ENCODE measurements at places on chromosomes 11 and 22.

GRCh38 chr11:103601225-103601846, 435.1 kb upstream of the DDI1 start:
- no peak for DNase-seq

DNA sequence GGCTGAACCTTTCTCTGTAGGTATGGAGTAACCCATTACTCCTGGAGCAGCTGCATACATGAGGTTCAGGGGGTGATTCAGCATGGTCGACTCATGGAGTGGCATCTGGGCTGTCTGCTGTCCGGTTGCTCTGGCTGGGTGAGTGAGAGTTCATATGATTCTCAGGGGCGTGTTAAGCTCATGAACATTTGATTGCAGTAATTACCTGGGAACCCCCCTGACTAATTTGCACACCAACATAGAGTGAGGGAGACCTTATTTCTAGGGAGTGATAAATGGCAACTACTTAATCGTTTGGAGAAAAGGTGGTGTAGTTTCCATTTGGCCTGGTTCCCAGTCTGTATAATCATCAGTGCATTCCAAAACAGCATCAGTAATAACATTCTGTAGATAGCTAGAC, 661.9 kb downstream of the ETS1 start:
- no peak for DNase-seq

- DNase-seq, result peak; percentile 61
These were observed at the start of gene YPEL4 for GRCh38 chr11:57649826-57650738. YPEL4 (minus strand) TSS chr11:57649912; CDS start chr11:57647107, 2,805 bp downstream.

DNA sequence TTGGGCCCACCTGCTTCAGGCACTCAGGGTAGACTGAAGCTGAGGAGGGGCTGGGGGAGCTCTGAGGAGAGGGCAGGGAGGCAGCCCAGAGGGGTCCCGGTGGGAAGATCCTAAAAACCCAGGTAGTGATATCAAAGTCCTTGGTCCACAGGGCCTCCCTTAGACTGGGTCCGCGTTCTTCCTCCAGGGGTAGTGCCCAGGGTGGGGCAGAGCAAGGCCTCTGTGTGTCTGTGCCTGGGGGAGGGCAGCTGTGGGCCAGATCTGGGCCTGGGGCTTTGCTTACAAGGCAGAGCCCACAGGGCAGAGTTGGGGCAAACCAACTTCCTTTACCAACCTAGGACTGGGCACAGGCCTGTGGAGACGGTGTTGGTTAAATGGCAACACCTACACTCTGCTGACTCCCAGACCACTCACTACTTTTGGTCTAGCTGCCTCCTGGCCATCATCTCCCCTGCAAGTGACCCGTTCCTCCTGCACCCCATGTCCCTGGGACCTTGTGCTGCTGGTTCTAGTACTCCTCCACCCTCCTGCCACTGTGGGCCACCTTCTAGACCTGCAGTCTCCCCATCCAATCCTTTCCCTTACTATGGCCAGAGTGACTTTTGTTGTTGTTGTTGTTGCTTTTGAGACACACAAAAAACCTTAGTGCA, 15.8 kb downstream of the ATG16L2 start:
- no peak for DNase-seq

DNA sequence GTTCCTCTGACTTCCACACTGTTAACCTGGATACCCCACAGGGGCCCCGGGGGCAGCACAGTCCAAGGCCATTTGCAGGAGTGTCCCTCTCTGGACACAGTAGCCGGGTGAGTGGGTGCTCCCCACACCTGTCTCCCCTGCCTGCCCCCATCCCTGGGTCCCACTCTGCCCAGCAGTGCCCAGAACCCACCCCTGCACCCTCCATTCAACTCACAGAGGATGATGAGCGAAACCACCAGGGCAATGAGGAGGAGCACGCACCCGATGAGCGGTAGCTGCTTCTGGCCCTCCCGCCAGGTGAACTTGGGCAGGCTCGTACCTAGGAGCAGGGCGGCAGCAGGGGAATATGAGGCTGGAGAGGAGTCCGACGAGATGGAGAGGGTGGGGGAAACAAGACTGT, 12.2 kb downstream of the TMPRSS13 start:
- no peak for DNase-seq

- DNase-seq, result no peak
These were observed 6.2 kb downstream of the EIF3L start for GRCh38 chr22:37855462-37855861.

GRCh38 chr22:20401376-20402014, 7.5 kb downstream of the ZNF74 start:
- DNase-seq, result no peak

- no peak for DNase-seq
These were observed 98.8 kb downstream of the MED15 start for GRCh38 chr22:20606041-20606783.

GRCh38 chr11:12238420-12238819, 128.0 kb downstream of the MICAL2 start:
- DNase-seq, result no peak

- no peak for DNase-seq
These were observed 6.0 kb upstream of the LIF start for GRCh38 chr22:30252411-30253204.

GRCh38 chr22:26817926-26818325, 160.5 kb downstream of the MIAT start:
- no peak for DNase-seq

DNA sequence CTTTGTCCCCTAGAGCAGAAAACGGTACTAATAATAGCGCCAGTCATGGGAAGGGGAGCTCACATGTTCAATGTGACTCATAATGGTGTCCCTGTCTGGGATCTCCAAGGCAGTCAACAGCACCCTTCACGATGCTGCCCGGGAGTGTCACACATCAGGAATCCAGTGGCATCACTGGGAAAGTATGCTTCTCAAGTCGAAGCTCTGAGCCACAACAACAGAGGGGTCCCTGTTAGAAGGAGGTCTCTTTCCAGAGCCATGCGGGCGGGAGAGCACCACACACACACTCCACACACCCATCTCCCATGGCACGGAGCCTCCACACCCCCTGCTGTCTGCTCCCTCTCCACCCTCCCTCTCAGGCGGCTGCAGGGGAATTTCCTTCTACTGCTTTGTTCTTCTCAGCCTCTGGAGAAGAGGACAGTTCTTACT, 119.7 kb downstream of the ETS1 start:
- DNase-seq, result peak; percentile 49

- DNase-seq, result no peak
These were observed 222.9 kb downstream of the NAV2 start for GRCh38 chr11:19935507-19935906.

DNA sequence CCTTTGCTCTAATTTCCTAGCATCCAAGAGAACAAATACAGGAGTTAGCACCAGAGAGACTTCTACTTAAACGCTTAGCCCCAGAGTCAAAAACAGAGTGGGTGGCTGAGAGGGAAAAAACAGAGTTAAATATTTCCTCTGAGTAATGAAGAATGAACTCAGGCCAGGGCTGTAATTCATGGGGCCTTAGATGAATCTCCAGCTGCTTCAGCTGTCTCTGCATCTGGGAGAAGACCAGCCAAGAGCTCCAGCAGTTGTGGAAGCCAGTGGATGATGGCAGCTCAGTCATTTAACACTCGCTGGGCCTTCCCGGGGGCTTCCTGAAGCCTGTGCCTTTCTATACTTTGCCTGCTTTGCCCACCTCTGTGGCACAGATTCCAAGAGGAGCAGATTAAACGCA, 5.7 kb upstream of the ADAMTS15 start:
- no peak for DNase-seq

DNA sequence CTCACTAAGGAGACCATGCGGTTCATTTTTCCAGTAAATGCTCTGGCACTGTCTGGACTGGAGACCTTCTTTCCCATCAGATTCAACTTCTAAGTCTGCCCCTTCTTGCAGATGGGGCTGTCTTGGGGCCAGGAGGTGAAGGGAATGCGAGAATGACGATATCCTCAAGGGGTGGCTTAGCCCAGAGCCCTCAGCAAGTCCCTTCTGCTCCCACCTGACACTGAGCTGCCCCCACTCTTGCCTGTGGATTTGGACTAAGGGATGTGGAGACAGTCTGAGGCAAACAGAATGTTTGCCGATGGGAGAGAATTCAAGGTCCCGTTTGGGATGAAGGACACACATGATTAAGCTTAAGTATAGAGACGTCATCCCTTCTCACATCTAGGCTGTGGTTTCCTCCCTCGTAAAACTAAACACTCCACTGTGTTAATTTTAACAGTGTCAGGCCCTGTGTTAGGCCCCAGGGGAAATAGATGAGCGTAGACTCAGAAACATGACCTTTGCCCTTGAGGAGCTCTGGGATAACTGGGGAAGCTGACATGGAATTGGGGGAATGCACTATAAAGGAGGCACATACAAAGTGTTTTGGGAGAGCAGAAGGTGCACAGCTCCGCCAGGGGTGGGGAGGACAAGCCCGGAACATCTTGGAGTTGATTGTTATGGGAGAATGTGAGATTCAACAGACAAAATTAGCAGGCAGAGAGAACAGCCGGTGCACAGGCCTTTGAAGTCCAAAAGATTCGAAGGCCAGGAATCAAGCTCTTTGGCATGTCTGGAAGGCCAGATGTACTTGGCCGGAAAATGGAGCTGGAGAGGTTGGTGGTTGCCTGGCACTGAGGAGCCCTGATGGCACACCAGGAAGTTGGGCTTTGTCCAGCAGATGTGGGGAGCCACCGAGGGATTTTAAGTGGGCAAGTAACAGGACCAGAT, 71.6 kb downstream of the ST3GAL4 start:
- DNase-seq, result no peak

DNA sequence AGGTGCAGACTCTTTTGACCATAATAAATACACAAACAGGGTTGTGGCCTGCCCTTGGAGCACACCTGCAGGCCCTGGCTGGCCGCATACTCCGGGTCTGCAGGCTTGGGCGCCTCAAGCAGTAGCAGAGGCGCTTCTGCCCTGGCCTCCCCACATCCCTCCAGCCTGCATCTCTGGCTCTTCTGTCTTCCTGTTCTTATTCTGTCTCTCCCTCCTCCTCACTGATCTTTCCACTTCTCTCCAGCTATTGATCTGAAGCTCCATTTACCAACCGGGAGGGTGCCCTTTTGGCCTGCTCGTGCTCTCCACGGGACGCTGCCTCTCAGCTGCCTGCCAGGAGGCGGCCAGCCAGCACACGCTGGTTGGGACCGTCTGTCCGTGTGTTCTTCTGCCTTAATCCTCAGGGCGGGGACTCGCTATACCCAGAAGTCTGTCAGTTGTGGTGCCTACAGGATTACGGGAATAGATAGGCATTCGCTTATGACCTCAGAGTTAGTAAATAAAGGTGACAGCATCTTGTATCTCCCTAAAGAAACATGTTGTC, 5.2 kb downstream of the UPB1 start:
- no peak for DNase-seq

DNA sequence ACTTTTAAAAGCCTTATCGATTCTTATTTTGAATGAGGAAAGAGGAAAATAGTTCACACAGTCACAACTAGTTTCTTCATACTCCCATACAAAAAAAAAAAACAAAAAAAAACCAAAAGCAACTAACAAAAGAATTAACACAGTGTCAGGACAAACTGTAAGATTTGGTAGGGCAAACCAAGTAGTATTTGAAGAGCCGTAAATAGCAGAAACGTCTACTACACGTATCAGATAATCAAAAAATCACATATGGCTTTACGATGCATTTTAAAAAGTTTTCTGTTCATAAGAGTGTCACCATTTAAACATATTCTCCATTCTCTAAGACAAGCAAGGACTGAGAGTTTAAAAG, 2.3 kb downstream of the PICALM start:
- no peak for DNase-seq

GRCh38 chr11:77124488-77124887, 3.6 kb upstream of the MYO7A start:
- DNase-seq, result no peak

- no peak for DNase-seq
These were observed 53.7 kb upstream of the MTMR2 start for GRCh38 chr11:95977534-95978174.

- DNase-seq, result no peak
These were observed 22.7 kb upstream of the MTNR1B start for GRCh38 chr11:92946707-92947106.

DNA sequence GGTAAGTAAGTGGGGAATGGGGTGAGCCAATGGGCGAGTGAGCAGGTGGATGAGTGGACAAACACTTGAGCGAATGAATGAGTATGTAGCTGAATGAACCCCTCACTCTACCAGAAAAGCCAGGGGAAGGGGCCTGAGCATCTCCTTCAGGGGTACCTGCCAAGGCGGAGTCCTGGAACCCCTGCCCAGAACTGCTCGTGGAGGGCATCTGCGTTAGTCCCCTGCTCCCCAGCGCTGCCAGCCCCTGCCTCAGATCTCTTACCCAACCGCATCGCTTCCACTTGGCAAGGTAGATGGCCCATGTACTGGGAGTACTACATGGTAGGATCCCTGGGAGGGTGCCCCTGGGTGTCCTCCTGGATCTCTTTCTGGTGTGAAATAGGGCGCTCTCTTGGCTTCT, 7.4 kb upstream of the ANO1 start:
- no peak for DNase-seq

- no peak for DNase-seq
These were observed 137.1 kb downstream of the CSNK2A3 start for GRCh38 chr11:11215944-11216343.

- no peak for DNase-seq
These were observed 144.3 kb downstream of the TRPC6 start for GRCh38 chr11:101439488-101439887.

GRCh38 chr11:24286238-24286637, 210.6 kb upstream of the LUZP2 start:
- no peak for DNase-seq

DNA sequence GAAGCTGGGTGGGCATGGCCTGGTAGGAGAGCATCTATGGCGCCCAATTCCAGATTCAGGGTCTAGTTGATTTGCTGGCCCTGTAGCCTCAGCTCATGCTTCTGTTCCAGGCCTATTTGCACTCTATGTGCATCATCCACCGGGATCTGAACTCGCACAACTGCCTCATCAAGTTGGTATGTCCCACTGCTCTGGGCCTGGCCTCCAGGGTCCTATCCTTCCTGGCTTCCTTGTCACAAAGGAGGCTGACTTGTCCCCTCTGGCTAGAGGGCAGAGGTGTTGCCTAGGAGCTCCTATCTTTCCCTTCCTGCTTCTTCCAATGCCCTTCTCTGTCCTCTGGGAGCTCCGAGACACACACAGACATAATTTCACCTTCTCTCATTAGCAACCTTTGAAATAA, 21.3 kb downstream of the PIK3IP1 start:
- no peak for DNase-seq

DNA sequence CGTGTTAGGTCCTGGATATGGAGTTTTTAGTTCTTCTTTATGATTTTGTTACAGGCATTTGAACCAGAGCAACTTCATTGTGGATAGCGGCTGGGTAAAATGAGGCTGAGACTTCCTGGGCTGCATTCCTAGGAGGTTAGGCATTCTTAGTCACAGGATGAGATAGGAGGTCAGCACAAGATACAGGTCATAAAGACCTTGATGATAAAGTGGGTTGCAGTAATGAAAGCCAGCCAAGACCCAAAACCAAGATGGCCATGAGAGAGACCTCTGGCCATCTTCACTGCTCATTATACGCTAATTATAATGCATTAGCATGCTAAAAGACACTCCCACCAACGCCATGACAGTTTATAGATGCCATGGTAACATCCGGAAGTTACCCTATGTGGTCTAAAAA, 23.4 kb upstream of the CLMP start:
- no peak for DNase-seq

- no peak for DNase-seq
These were observed 3.9 kb upstream of the NUP50 start for GRCh38 chr22:45159652-45160462.

- DNase-seq, result peak; percentile 30
These were observed 2.3 kb upstream of the ANKRD13D start for GRCh38 chr11:67286621-67287333.

Measured in left cardiac atrium (tissue), 4 donors.